T-helper 1 cell (primary cell): ENCODE measurements at places on chromosomes 1 and 21.

DNA sequence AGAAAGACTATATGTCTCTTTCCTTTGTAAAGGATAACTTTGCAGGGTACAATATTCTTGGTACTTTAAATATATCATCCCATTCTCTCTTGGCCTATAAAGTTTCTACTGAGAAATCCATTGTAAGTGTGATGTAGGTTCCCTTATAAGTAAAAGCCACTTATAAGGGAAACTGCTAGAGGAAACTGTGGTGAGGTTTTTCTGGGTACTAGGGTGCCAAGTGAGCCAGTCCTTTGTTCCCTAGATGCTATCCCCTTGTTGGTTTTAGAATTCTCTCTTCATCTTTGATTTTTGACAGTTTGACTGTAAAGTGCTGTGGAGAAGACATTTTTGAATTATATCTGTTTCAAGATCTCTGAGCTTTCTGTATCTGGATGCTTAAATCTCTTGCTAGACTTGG is 108.9 kb upstream of the NEK7 start:
- DNase-seq, result peak; percentile 80

DNA sequence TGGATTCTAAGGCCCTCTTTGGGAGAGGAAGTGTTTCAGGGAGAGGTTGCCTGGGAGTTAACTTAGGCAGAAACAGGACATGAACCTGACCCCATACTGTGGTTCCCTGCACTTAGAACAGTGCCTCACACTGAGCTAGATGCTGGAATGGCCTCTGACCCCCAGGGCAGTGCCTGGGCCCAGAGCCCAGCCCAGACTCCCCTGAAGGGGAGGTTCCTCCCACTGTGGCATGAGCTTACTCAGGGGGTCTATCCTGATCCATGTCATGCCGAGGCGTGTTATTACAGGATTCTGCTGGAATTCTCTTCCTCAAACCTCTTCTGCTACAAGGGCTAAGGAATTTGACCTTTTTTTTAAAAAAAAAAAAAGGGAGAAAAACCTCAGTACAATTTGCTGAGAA is 72.2 kb downstream of the MRPL37 start:
- DNase-seq, result no peak

- DNase-seq, result no peak
These were observed 42.9 kb upstream of the RCAN3 start for GRCh38 chr1:24459551-24460266.

GRCh38 chr1:90405726-90406125 is 311.4 kb downstream of the BARHL2 start:
- DNase-seq, result no peak

GRCh38 chr1:184836141-184836540 is 81.5 kb upstream of the EDEM3 start:
- DNase-seq, result no peak

DNA sequence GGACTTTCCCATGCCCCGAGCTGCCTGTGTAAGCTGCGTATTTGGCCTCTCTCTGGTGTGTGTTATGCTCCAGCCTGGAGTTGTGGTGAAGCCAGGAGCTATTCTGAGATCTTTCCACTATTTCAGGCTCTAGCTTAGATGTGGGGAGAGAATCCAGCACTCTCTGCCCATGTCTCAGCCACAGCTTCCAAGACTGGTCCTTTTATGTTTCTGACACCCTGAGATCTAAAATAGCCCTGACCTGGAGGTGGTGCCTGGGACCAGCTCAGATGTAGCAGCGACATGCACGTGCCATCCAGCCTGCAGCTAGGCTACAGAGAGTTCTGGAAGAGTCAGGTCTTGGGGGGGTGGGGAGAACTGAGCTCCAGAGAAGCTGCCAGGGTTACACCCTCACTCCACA is 76.5 kb downstream of the TENT5C start:
- DNase-seq, result no peak

- no peak for DNase-seq
These were observed 34.5 kb downstream of the NTNG1 start for GRCh38 chr1:107175102-107175909.

GRCh38 chr21:41029571-41029970 is 138.4 kb upstream of the BACE2 start:
- no peak for DNase-seq
